AG20443 (cell line): ENCODE measurements at places on chromosomes 5 and 9.

GRCh38 chr5:149030392-149030791 lies 32.5 kb downstream of the SH3TC2 start:
- DNase-seq = no peak

GRCh38 chr5:53965459-53965858 lies 344.9 kb downstream of the ARL15 start:
- no peak for DNase-seq

- DNase-seq = no peak
These were observed 124.4 kb upstream of the GPR151 start for GRCh38 chr5:146640285-146640896.

- no peak for DNase-seq
These were observed 43.4 kb downstream of the PPARGC1B start for GRCh38 chr5:149773291-149774095.
